Brain microvascular endothelial cell (primary cell): ENCODE measurements at places on chromosomes 1 and 21.

- DNase-seq: no peak
These were observed 2.3 kb upstream of the TCEA3 start for GRCh38 chr1:23426828-23427227.

DNA sequence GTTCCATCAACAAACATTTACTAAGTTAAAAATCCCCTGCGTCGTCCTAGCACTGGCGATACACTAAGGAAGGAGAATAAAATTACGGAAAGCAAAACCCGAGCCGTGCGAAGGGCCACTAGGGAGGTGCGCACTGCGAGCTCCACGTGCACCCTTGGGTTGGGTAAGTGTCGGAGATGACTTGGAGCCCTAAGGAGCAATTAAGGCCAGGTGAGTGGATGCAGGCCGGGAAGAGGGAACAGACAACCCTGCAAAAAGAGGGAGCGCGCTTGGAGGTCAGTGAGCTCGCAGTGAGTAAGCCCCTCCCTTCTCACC is 704 bp downstream of the WDR4 start:
- peak; percentile 1 for DNase-seq

DNA sequence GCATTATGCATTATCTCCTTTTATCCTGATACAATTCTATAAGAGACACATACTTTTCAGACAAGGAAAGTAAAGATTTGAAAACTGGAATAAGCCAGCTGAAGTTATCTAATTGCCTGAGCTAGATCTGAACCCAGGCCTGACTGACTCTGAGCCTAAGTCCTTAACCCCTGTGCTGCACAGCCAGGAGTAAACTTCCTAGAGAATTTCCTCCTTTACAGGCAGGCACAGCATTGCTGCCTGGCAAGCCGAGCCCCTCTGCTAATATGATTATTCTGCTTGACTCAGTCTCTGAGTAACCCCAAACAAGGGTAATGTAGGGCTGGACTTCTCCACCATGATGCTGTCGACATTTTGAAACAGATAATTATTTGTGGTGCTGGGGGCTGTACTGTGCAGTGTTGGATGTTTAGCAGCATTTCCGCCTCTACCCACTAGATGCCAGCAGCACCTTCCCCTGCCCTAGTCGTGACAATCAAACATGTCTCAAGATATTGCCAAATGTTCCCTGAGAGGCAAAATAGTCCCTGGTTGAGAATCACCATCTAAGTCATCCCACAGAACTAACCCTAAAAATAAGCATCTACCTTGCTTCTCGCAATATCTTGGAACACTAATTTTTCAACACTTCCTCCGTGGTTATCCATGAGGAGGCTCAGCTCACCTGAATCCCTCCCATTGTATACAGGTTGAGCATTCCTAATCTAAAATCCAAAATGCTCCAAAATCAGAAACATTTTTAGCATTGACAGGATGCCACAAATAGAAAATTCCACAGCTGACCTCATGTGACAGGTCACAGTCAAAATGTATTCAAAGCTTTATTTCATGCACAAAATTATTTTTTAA is 18.5 kb downstream of the CAMK1G start:
- peak; percentile 28 for DNase-seq

GRCh38 chr1:229075217-229075616 is 195.7 kb upstream of the RAB4A start:
- DNase-seq: no peak
